Sigmoid colon (tissue), 7 donors: ENCODE measurements at places on chromosomes 16 and 17. TPM values are rescaled to one million over a fixed set of nuclear protein-coding genes. Genes with fewer than 3 reads are reported as not detected.
A peak's percentile ranks its signal among the peaks of the same experiment; 100 is the strongest.

GRCh38 chr17:29583324-29584248 lies 5.9 kb downstream of the GIT1 start:
- DNase-seq, result no peak

DNA sequence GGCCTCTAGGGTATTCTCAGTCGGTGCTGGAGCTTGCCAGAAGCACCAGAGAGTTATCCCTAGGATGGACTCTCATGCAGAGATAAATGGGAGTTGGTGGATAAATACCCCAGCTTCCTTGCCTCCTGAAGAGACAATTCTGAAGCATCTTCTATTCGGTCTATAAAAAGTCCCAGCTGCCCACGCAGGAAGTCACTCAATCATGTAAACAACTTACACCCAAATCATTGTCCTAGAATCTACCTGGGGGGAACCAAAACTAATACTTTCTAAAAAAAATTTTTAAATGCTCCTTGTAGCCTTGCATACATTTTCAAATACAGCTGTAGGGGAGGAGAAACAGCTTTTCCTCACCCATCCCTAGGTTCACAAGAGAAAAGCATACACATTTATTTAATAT lies 66.6 kb upstream of the ELAC2 start:
- DNase-seq, result no peak

Gene UNC45B
- total RNA-seq, result not detected

Gene RND2
- total RNA-seq, result 4.6 TPM

GRCh38 chr17:58387834-58388233 lies 29.5 kb downstream of the RNF43 start:
- DNase-seq, result no peak

Gene SEZ6L2
- 1.8 TPM for total RNA-seq

GRCh38 chr16:56625943-56626654 lies 518 bp downstream of the MT1E start:
- peak; percentile 91 for DNase-seq

- no peak for DNase-seq
Measured at GRCh38 chr17:72274614-72275013, 153.8 kb downstream of the SOX9 start.

- DNase-seq, result no peak
Measured at GRCh38 chr17:76696763-76697701, 13.7 kb downstream of the MXRA7 start.

Gene VAT1L
- total RNA-seq, result 4.9 TPM

GRCh38 chr17:51590071-51590656 lies 329.8 kb downstream of the UTP18 start:
- DNase-seq, result no peak

GRCh38 chr16:89581045-89581695 lies 5.6 kb downstream of the CPNE7 start:
- DNase-seq, result no peak

Gene SPN
- 0.28 TPM for total RNA-seq

DNA sequence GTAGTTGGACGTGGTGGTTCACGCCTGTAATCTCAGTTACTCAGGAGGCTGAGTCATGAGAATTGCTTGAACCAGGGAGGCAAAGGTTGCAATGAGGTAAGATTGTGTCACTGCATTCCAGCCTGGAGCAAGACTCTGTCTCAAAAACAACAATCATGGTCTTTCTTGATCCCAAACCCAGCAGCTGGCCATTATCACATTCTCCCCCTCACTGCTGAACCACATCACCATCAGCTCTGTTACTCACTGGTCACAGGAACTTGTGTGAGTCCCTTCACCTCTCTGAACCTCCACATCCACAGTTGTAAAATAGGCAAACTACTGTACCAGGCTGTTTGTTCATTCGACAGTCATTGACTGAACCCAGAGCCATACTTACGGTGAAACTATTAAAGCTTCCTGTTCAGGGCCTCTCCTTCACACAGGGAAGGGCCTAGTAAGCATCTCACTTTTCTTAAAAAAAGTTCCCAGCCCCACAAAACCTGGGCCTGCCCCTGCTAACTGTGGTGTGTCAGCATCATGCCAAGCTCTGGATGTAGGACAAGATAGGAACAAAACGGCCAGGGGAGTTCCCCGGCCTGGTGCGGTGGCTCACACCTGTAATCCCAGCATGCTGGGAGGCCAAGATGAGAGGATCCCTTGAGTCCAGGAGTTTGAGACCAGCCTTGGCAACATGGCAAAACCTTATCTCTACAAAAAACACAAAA lies 104.7 kb downstream of the COPRS start:
- no peak for DNase-seq

Gene C16orf74
- total RNA-seq, result 8.3 TPM

DNA sequence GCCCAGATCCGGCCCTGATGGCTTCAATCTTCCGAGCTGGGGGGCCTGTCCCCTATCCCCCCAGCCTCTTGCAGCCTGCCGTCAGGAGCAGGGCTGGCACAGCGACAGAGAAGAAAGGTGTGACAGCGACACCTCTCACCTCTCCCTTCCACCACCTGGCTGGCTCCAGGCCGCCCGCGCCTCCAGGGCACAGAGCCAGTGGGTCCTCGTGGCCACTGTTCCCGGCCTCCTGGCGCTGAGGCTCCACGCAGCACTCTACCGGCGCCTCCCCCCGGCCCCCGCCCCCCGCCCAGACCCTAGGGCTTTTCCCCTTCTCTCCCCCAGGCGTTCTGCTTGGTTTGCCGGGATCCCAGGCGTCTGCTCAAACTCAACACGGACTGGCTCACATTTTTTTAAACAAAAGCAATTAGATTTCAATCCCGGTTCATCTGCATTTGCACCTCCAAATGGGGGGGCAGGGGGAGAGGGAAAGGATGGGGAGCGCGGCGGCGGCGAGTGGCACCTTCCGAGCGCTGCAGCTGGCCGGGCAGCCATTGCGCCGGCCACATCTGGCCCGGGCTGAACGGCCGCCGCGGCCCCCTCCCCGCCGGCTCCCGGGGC lies 12.8 kb upstream of the CBX8 start:
- peak; percentile 66 for DNase-seq

Gene NECAB2
- 1.8 TPM for total RNA-seq

DNA sequence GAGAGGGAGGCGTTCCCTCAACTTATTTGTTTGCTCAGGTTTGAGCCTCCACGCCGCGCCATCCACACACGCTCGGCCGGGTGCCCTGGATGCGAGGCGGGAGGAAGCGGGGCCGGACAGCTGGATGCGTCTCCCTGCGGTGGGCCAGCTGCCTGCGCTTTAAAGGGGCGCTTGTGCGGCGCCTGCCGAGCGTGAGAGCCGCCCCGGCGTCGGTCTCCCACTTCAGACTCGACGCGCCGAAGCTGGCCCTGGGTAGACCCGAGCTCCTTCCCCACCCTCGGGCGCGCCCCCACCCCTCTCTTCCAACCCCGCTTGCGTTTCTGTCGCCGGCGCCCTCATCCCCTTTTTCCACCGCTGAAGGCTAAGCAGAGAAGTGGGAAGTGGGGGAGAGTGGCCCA lies 527 bp upstream of the CHAD start:
- DNase-seq, result no peak

DNA sequence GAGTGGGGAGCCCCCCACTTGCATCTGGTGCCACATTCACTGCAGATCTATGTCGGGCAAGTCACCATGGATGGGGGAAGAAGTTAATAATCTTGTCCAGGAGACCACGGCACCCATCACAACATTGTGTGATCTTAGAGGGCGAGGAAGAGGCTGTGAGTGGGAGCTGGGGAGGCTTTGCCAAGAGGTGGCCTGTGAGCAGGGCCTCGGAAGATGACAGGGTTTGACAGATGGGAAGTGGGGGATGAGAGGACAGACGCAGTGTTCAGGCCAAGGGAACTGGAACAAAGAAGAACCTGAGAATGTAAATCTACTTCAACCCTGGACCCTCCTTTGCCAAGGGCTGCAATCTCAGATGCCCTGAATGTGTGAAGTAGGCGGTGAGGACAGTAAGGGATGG lies 12.4 kb downstream of the ACE start:
- DNase-seq, result no peak

Gene CHST6
- total RNA-seq, result 1.1 TPM

Gene KRTAP4-6
- not detected for total RNA-seq

GRCh38 chr17:71900621-71901229 lies 220.1 kb upstream of the SOX9 start:
- no peak for DNase-seq

Gene CCL8
- not detected for total RNA-seq

GRCh38 chr16:31477220-31478216 lies 5.4 kb upstream of the SLC5A2 start:
- DNase-seq, result no peak

Gene LSM12
- total RNA-seq, result 33.8 TPM

Gene PRDM7
- total RNA-seq, result not detected

DNA sequence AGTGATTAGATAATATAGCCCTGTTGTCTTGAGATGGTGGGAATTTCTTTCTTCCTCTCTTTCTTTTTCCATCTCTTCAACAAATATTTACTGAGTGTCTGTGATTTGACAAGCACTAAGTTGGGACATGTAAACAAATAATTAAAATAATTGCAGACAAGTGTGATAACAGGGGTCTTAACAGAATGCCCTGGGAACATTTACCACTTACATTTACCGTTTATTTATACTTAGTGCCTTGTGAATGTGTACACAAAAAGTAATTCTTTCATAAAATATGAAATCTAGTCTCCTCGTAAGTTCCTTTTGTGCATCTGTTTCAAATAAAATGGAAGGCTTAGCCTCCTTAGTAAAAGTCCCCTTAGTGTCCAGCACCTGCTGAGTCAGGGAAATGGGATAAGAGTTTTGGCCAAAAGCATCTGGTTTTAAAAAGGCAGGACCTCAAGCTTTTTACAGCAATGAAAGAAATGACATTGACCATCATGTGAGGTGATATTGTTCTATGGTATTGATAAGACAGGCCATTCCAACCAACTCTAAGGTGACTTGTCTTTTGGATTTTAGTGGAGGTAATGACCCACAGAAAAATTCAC lies 188.2 kb downstream of the HS3ST3B1 start:
- DNase-seq, result no peak

DNA sequence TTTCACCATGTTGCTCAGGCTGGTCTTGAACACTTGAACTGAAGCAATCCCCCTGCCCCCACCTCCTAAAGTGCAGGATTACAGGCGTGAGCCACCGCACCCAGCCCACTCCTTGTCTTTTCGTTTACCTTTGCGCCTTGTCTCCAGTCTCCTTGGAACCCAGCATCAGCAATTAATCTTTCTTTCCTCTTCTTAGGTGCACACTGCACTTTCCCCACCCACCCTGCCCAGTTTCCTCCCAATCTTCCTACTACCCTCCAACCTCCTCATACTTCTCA lies 1.5 kb upstream of the CLDN7 start:
- DNase-seq, result no peak

DNA sequence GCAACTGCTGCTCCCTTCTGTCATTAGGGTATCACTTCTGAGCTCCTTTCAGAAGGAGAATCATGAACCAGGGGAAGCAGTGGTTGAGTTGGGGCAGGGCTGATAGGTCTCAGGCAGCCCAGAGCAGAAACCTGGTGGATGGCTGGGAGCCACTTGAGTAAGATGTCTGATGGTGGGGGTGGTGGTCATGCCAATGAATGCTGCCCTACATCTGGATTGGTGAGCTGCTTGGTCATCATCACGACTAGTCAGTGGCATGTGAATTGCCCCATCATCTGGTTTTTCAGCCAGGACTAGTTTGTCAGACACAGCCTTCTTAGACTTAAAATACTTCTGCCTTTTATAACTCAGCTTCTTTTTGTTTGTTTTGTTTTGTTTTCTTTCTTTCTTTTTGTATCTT lies 2.6 kb downstream of the GID4 start:
- no peak for DNase-seq

Gene NLGN2
- 18.8 TPM for total RNA-seq

Gene TMED6
- total RNA-seq, result not detected

Gene MYH1
- total RNA-seq, result not detected

DNA sequence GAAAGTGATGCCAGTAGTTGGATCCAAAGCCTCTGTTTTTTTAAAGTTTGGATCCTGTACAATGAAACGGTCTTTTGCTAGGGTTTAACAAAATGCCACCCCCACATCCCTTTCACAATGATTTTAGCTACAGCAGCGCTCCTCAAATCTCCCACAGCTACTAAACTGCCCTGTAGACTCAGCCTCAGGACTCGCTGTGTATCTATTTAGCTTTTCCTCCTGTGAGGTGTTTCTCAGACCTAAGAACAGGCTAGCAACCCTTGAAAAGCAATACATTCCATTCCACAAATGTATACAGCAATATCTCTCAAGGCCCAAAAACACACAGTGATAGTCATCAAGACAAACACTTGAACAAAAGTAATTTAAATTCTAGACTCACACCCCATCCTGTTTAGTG lies 206.4 kb downstream of the ZFHX3 start:
- DNase-seq, result no peak

Gene TBC1D3B
- total RNA-seq, result not detected

DNA sequence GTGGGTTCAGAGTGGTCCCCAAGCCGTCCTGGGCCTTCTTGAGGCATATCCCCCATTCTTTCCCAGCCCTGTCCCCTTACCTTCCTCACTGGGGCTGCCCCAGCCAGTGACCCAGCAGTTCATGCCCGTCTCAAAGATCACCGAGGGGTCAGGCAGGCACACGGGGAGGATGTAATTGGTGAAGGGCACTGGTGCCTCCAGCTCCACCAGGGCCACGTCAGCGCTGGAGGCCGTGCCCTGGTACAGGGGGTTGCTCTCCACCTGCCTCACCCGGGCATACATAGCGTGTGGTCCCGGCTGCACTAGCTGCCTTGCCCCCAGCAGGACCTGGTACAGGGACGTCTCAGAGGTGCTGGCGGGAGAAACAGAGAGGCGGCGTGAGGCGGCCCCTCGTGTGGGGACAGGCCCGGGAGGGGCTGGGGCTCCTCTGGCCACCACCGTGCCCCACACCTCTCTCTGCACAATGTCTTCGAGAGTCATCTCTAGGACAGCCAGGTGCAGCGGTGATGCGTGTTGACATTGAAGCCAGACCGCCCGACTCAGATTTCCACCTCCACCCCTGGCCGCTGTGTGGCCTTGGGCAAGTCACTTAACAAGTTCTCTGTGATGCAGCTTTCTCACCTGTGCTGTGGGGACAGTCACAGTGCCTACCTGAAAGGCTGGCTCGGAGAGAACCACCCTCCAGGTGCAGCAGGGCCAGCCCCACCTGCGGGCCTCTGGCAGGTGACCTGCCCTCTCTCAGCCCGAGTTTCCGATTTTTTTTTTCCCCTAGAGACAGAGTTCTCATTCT lies 5.8 kb downstream of the PRSS27 start:
- peak; percentile 52 for DNase-seq

DNA sequence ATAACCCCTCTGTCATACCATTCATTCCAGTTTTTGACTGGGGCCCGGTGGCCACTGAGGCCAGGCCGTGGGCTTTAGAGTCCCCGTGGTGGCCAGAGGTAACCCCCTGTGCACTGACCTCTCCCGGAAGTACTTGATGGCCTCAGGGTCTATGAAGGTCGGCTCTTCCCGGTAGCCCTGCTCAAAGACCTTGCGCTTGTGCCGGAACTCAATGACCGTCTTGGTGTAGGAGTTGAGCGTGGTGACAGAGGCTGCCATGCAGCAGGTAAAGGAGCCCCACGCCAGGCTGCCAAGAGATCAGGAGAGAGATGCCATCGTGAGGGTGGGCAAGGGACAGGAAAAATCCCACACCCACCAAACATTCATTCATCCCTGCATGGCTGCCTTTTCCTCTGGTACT lies 234.8 kb downstream of the GSG1L start:
- peak; percentile 40 for DNase-seq

Gene ZSCAN32
- total RNA-seq, result 16.3 TPM
